AG09319 (cell line): ENCODE measurements at places on chromosomes 16 and 17.
A peak's percentile ranks its signal among the peaks of the same experiment; 100 is the strongest.

GRCh38 chr17:19433255-19433654 lies 22.2 kb downstream of the RNF112 start:
- no peak for DNase-seq

- no peak for DNase-seq
Observed at GRCh38 chr17:80035687-80035936, at the start of gene TBC1D16. Gene TBC1D16, minus strand, starts transcription at chr17:80035872. Its CDS starts 22,325 bp downstream, at chr17:80013547.

DNA sequence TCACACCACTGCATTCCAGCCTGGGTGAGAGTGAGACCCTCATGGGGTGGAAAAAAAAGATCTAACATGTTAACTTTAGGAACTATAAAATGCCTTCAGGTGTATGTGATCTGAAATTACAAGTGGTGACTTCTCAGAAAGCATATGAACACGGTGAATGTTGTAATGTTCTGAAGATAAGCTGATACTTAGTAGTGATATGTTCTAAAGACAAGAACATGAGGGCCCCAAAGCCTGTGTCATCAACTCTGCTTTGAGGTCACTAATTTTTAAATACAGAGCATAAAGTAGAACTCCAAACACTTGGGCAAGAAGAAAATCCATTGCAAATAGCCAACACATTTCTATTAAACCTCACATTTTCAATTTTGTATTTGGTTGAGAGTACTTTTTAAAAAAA lies 2.6 kb upstream of the FBF1 start:
- DNase-seq = no peak

GRCh38 chr17:82907797-82908542 lies 68.1 kb upstream of the ZNF750 start:
- DNase-seq = no peak

- DNase-seq = peak; percentile 56
Observed at GRCh38 chr17:15351925-15352324, 10.5 kb upstream of the TEKT3 start.

GRCh38 chr16:56629531-56629930 lies 2.9 kb upstream of the MT1M start:
- no peak for DNase-seq

- DNase-seq = no peak
Observed at GRCh38 chr16:3654249-3654991, at the start of gene DNASE1. Gene DNASE1, plus strand, starts transcription at chr16:3654691. Its CDS starts 683 bp downstream, at chr16:3655374.

DNA sequence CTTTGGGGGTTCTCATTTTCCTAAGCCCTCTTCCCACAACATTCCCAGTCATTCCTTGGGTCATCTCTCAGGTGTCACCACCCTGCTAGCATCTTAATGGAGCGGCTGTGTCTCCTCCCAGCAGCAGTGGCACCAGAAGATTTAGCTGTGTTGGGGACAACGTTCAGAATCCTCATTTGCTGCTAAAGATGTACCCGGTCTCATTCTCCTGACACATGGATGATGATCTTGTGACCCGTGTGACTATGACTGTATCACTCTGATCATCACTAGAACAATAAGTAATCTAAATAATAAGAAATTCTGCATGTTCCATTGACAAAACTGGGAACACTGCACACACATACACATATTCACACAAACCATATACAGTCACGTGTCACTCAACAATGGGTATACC lies 399.9 kb upstream of the HSBP1 start:
- DNase-seq = no peak

DNA sequence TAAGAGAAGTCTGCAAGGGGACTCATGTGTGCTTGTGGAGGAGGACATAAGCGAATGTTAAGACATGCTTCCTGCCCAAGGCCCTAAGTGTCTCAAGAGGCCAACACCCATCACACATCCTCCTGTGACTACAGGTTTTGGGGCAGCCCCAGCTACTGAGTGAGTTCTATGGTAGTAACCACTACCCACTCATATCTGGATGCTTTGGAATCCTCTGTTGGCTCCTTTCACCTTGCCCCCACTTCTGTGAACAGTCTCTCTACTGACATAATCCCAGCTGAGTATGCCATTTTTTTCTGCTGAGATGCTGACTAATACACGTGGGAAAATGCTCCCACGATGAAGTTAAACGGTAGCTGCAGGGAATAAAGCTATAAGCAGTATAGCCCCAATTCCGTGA lies 153.5 kb downstream of the VPS53 start:
- DNase-seq = no peak
